CD14-positive monocyte (primary cell): ENCODE measurements at places on chromosomes 13 and 19.

DNA sequence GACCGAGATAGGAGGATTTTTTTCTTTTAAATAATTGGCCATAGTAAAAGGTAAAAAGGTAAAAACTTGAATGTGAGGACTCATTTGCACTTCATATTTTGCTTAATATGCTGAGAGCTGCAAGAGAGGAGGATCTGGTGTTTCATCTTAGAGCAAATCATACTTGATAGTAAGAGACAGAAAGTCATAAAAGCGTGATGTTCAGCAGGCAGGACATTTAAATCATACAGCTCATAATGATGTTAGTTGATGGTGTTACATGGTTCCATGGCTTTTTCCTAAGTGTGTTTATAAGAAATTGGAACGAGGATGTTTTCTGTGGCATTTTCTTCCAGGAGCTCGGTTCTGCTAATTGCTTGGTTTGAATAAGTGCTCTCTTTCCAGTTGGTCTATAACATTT lies 16.3 kb downstream of the ATP11A start:
- DNase-seq = no peak

GRCh38 chr13:80530191-80530590 lies 189.3 kb upstream of the SPRY2 start:
- no peak for DNase-seq

- no peak for DNase-seq
These were observed 482.0 kb downstream of the DIAPH3 start for GRCh38 chr13:59681636-59682311.

DNA sequence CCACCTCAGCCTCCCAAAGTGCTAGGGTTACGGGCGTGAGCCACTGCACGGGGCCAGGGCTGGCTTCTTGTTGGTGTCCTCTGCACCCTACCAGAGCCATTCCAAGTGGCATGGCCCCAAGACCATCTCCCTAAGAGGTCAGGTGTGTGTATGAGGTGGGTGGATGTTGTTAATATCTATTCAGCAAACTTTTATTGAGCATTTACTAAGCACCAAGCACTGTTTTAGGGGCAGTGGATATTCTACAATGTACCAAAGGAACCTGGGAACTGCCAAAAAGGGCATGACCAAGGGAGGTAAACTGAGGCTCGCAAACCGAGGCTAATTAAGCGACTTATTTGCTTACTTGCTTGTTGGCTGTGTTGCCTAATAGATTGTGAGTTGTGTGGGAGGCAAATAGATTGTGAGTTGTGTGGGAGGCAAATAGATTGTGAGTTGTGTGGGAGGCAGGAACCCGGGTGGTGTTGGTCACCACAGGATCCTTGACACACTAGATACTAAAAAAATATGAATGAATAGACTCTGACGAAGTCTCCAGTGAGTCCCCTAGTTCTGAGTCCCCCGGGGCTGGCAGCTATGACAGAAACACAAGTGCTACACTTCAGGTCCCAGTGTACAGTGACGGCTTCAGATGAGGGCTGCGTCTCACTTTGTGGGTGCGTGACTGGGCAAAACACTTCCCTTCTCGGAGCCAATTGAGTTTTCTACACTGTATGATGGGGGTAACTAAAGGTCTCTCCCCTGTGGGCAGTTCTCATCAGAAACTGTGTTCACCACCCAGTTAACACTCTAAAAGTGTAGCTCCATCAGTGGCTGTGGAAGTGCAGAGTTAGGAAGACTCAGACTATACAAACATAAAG lies 5.0 kb upstream of the BICRA start:
- no peak for DNase-seq

DNA sequence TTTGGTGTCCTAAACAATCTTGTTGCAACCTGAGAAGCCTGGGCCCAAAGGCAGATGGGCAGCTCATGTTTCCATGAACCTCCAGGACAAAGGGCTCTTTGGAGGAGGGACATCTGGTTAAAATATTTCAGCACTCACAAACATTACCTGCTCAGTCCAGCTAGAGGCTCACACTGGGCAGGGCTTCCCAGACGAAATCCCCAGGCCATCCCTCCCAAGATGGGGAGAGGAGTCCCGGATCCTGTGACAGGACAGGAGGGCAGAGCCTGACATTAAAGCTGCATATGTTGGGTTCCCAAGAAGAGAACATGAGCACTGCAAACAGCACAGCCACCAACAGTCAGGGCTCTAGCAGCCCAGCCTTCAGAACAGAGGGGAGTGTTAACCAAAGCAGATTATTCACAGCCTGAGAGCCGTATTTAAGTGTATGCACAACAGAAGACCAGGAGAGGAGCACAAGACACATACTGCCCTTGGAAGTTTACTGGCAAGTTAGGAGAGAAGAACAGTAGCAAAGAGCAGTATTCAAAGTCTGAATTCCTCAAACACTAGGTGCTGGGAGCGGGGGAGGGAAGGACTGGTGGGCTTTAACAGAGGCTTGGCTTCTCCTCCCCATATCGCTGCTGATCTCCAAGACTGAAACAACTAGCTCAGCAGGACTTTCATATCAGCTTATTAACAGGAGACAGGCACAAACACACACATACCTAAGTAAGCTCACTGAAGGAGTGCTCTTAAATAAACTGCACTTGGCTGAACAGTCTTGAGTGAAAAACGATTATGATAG lies 12.3 kb downstream of the ATP7B start:
- no peak for DNase-seq

DNA sequence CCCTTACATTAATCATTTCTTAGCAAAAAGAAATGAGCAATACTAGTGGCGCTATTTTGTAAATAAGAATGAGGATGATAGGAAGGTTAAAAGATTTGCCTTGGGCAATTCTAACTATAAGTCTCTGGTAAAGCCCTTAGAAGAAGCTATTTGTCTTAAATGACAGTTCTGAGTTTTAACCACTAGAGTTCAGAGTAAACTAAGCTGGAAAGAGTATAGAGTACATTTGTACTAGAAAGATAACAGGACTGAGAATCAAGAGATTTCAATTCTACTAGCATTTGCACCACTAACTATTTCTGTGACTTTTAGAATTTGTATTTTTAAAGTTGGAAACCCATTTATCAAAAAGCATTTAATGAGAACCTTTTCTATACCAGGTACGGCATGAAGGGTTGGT lies 750.3 kb downstream of the OLFM4 start:
- DNase-seq = no peak

DNA sequence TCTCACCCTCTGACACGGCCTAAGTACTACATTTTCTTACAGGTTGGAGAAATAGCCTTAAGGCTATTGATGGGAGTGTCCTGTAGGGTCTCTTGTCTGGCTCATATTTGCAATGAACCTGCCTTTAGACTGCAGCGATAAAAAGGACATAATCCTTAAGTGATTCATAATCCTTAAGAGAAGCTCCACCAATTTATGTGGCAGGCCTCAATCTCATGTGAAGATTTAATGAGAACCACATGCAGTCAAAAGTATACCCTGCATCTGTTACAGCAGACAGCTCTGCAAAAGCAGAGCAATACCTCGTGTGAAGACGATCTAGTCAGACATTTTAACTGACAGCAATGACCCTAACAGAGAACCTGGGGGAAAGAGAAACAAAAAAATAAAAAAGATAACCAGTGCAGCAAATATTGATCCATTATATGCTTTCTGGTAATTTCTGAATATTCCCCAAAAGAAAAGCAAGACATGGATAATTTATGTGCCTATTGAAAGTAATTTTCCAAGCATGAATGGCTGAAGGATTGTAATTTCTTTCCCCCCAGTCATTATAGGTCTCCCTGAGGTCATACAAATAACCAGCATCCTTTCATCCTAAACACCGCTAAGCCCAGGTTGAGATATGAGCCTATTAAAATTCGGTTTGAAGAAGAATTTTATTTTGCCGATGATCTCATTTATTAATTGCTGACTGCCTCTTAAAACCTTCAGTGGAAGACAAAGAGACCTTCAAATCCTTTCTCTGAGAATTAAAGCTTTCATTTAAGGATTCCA lies 321.8 kb upstream of the NBEA start:
- DNase-seq = no peak
